HCEC 1CT (cell line): ENCODE measurements at places on chromosomes 1 and 21.

GRCh38 chr1:48160486-48161132, 61.9 kb upstream of the SLC5A9 start:
- DNase-seq: no peak

DNA sequence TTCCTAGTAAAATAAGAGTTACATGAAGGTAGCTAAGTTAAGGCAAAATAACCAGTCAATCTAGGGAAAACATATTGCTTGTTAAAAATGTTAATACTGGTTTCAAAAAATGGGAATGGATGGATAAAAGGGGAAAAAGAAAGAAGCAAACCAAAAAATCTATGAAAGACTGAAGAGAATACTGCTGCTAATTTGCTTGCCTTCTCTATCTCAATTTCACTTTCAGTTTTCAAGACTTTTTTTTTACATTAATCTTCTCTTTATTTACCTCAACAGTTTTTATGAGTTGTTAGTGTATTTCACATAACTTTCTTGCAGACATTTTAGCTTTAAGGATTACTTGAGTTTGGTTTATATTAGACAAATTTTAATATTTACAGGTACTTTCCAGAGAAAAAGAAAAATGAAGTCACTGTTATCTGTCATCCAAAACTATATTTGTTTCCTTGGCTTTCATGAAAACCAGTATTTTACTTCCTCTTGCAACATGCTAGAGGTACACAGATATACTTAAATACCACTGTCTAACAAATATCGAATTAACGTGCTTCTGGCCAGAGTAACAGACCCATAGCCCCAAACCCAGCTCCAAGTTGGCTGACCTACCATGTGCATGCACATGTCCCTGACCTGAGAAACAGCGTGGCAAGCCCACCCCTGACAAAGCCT, 70.7 kb downstream of the COL24A1 start:
- DNase-seq: no peak

- DNase-seq: no peak
These were observed 262.0 kb downstream of the NUF2 start for GRCh38 chr1:163583661-163584181.

DNA sequence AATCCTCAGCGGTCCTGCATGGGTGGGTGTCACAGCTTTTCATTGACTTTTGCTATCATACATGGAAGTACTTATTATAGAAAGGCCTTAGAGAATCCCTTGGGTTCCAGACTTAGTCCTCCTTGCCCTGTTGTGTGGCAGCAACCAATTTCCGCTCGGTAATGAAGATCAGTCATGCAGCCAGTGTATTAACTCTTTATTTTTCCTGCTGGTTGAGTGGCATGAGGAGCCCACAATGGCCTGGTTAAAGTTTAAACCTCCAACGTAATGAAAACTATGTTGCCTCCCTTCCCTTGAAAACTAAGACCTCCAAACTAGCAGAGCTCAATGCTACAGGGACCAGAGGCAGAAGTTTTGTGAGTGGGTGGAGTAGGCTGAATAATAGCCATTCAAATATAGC, 20.0 kb downstream of the CITED4 start:
- no peak for DNase-seq

- no peak for DNase-seq
These were observed 173.3 kb downstream of the FASLG start for GRCh38 chr1:172832006-172832725.
